ENCODE measurements at places on chromosomes 7 and 10. TPM values are rescaled to one million over a fixed set of nuclear protein-coding genes. Genes with fewer than 3 reads are reported as not detected.

Gene MORN4
- total RNA-seq: 2.9 TPM

Gene PRPS1L1
- total RNA-seq: not detected

Gene EMX2
- not detected for total RNA-seq

Gene PILRA
- total RNA-seq: 0.38 TPM

Gene EEF1AKMT2
- total RNA-seq: 19.8 TPM

Gene ATG9B
- 0.10 TPM for total RNA-seq
